ENCODE measurements at places on chromosomes 4 and X.

DNA sequence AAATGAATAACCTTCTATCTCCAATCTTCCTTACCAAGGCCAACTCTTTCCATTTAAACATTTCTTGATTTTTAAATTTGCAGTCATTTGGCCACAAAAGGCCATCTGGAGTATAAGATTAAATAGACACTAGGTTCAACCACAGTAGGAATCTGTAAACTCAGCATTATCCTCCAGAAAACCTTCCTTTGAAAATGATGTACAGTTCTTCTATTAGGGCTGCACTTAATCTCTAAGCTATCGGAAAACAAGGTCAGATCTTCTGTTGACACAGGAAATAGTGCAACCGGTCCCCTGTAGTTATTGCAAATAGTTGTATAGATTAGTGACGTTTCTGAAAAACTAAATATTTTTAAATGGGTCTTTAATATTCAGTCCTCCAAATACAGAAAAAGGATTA, 359.0 kb upstream of the ATOH1 start:
- no peak for DNase-seq

DNA sequence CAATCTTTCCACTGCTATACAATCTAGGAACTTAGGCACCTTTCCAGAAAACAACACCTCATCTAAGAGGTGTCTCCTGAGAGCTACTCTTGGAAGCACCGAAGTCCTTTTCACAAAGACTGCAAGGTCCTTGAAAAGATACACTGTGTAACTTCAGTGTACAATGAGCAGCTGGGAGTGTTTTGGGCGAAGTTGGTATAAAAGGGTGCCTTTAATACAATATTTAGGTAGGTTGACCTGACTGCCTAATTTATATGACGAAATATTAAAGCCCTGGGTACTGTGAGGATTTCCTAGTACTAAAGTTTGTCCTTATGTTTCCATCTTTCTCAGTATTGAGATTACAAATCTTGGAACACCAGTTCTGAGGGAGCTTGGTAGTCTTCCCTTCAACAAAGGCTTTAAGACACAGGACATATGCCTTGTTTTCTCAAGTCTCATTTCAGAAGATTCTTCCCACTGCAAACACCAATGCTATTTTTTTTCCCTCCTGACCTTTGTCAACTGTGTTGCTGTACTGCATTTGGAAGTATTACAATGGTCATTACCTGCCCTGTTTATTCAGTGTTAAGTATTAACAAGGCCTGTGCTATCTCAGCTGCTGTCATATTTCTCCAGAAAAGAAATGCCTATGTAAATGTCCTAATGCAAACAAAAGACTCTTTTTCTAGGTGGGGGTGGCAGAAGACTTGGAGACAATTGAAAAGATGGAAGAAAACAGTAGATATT, 134.2 kb downstream of the MAML3 start:
- peak; percentile 22 for DNase-seq

GRCh38 chr4:152307669-152308068, 228.2 kb downstream of the FBXW7 start:
- DNase-seq, result no peak

- DNase-seq, result no peak
These were observed 814.8 kb upstream of the PRKX start for GRCh38 chrX:4528247-4528646.

- DNase-seq, result peak; percentile 30
These were observed 2.1 kb downstream of the LEF1 start for GRCh38 chr4:108166441-108167315.

DNA sequence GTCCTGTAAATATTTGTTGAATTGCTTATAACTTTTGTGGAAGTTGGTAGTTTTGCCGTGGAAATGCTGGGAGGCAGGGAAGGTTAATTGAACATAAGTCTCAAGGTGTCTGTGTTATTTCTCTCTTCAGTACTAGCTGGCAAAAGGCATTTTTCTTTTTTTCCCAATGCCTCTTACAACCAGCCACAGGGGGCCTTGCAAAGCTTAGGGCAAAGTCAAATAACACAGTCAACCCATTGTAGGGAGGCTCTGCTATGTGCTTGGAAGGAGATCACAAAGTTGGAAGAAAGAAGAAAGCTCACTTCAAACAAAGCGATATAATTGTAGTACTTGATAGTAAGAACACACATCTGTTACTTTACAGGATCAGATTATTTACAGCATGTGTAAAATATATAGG, 802.6 kb downstream of the PDHA2 start:
- no peak for DNase-seq

- no peak for DNase-seq
These were observed 21.2 kb upstream of the MID2 start for GRCh38 chrX:107804427-107804826.

- DNase-seq, result no peak
These were observed 194.7 kb downstream of the GALNTL6 start for GRCh38 chr4:172007889-172008288.

- DNase-seq, result no peak
These were observed 3.0 kb downstream of the RAP2C start for GRCh38 chrX:132216283-132216682.

GRCh38 chrX:5718651-5719050, 510.0 kb downstream of the NLGN4X start:
- no peak for DNase-seq
